ENCODE measurements at places on chromosomes 7 and 10.

GRCh38 chr7:157990881-157991250 is 596.8 kb downstream of the PTPRN2 start:
- DNase-seq: no peak

DNA sequence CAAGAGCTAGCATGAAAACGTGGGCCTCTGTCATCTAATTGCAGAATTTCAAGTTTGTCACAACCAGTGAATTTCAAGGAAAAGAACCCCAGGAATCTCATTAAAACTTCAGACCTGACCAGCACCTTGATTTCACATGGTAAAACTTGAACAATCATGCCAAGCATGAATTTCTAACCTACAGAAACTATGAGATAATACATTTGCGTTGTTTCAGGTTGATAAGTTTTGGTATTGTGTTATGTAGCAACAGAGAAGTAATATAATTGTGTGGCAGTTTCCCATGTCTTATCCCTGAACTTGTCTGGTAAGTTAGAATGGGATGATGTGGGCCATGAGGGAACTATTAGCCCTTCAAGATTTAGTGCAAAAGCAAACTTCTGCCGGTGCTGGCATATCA is 530.1 kb downstream of the ANKRD7 start:
- no peak for DNase-seq

GRCh38 chr7:69373171-69374043 is 224.9 kb upstream of the AUTS2 start:
- no peak for DNase-seq

DNA sequence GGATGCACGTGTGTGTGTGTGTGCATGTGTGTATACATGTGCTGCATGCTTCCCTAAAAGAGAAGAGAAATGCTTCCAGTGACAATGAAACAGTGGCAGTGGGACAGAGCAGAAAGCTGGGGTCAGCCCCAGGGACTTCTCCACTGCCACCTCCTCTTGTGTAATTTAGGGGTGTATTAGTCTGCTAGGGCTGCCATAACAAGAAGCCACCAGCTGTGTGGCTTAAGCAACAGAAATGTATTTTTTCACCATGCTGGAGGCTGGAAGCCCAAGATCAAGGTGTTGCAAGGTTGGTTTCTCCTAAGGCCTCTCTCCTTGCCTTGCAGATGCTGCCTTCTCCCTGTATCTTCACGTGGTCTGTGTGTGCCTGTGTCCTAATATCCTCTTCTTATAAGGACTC is 190.5 kb downstream of the CXCL12 start:
- no peak for DNase-seq

GRCh38 chr10:124386186-124387077 is 32.3 kb downstream of the OAT start:
- no peak for DNase-seq

DNA sequence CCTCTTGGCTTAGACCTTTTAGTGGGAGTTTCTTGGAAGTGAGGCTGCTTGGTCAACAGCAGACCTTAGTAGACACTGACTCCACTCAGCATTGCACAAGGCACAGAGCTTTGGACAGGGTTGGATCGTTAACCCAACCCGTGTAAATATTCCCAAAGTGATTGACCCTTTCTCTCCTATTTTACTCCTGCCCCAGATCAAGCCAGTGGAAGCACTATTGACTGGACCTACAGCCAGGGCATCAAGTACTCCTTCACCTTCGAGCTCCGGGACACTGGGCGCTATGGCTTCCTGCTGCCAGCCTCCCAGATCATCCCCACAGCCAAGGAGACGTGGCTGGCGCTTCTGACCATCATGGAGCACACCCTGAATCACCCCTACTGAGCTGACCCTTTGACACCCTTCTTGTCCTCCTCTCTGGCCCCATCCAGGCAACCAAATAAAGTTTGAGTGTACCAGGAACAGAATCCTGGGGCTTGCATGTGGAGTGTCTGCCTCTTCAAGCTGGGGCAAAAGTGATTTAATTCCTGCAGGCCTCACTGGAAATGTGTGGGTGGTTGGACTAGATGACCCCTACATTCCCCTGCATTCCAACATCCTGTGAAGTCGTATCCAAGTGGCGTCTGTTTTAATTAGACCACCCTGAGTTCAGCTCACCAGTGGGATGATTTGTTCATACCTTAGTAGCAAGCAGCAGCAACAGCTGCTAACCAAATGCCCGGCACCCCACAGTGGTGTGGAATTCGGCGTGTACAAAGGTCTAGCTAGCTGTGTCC is 7.5 kb downstream of the CPA1 start:
- DNase-seq: no peak

DNA sequence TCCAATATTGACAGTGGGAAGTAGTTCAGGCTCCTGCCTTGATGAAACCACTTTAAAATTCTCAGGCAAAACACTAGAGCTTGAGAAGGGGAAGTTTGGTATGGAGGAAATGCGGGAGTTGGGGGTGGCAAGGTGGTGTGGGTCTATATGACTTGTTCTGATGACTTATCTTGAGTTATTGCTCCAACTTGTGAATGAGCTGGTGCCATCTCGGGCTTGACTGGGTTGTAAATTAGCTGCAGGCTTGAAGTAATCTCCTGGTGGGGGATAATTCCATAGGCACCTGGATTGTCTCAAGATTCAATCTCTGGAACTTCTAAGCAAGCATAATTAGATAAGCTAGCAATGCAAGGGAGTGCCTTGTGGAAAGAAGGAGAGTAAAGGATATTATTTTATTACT is 29.0 kb downstream of the MRPL32 start:
- no peak for DNase-seq

- DNase-seq: no peak
Measured at GRCh38 chr10:3773460-3774017, 11.5 kb downstream of the KLF6 start.

GRCh38 chr7:157459966-157460365 is 123.2 kb downstream of the DNAJB6 start:
- no peak for DNase-seq
